Stimulated activated CD4-positive, alpha-beta T cell treated with anti-CD3 and anti-CD28 coated beads, TNF-alpha, amount 100 ng/mL, for 24 hours (primary cell): ENCODE measurements at places on chromosomes 1 and 21.
A peak's percentile ranks its signal among the peaks of the same experiment; 100 is the strongest.

- DNase-seq: no peak
Observed at GRCh38 chr1:56105397-56105796, 474.0 kb downstream of the PLPP3 start.

DNA sequence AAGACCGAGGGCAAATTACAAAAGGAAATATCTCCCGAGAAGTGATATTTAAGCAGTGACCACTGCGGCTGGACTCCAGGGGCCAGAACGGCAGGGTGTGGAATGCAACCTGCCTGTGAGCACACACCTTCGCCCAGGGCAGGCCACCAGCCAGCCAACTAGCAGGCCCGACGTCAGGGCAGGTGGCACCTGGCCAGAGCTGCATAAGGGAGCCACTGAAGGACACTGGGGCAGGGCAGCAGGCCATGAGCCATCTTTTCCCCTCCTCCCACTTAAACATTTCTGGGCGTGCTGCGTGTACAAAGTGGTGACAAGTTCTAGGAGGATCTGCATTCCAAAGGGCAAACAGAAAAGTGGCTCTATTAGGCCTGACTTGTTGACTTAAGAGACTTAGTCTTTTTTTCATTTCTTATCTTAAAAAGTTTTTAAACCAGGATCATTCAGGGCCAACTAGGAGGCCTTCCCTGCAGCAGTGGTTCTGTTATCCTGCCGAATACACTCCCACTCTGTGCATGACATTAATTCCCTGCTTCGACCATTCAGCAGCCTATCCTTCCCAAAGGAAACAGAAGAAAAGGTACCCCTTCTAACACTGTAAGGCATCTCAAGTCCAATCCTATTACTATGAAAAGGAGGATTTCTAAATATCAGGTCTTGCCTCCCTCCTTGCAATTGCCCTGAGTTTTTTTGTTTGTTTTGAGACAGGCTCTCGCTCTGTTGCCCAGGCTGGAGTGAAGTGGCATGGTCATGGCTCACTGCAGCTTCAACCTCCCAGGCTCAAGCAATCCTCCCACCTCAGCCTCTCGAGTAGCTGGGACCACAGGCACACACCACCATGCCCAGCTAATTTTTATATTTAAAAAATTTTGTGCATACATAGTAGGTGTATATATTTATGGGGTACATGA is 96.3 kb downstream of the BCAR3 start:
- no peak for DNase-seq

- no peak for DNase-seq
Observed at GRCh38 chr1:219175212-219175564, 1.5 kb downstream of the LYPLAL1 start.

GRCh38 chr1:22886211-22886610 is 86.5 kb downstream of the LACTBL1 start:
- DNase-seq: no peak

GRCh38 chr21:41032541-41032940 is 135.4 kb upstream of the BACE2 start:
- no peak for DNase-seq

DNA sequence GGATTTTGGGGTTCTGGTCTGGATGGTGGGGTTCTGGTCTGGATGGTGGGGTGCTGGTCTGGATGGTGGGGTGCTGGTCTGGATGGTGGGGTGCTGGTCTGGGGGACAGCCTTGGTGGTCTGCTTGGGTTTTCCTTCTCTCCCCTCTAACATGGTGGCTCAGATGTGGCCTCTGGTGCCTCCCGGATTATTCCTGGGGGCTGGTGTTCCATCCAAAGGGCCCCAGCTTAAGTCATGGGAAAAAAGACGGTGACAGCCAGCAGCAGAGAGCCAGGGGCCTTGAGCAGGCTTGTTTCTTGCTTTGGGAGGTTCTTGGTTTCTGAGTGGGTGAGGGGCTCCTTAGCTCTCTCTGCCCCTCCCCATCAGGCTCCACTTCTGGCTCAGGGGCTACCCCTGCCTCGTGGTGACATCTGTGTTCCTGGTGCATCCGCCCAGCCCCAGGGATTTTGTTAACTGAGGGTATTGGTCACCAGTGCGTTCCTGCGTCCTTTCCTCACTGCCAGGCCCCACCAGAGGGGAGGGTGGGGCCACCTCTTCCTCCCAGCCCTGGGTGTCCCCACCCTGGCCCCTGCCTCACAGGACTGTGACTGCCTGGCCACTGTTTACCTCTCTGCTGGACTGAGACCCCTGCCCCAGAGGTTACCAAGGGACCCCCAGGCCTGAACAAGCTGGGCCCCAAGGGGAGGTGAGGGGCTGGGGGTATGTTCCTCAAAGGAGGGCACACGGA is 43.2 kb upstream of the ACTRT2 start:
- no peak for DNase-seq

DNA sequence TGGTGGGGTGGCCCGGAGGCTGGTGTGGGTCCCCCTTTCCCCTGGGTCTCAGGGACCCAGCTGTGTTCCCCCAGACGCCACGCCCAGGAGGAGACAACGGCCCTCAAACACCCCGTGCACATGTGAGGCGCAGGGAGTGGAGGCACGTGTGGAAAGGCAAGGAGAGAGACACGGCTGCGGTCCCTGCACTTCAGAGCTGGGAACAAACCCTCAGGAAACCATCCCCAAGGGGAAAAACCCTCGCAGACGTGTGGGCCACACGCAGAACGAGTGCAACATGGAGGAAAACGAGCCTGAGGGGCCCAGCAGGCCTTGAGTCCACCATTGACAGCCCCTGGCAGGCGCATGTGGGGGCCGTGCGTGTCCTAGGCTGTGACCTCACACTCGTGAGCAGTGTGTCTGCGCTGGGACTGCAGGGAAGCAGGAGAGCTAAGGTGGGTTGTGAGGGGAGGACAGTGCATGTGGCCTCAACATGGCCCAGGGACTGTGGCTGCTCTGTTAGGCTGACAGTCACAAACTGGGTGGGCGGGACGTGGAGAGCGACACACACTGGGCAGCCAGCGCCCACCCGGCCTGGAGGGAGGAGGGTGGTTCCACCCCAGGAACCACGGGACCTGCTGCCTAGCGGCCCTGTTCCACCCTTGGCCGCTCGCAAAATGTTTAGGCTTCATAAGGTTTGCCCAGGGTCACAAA is 20.0 kb downstream of the ITGB2 start:
- DNase-seq: no peak

DNA sequence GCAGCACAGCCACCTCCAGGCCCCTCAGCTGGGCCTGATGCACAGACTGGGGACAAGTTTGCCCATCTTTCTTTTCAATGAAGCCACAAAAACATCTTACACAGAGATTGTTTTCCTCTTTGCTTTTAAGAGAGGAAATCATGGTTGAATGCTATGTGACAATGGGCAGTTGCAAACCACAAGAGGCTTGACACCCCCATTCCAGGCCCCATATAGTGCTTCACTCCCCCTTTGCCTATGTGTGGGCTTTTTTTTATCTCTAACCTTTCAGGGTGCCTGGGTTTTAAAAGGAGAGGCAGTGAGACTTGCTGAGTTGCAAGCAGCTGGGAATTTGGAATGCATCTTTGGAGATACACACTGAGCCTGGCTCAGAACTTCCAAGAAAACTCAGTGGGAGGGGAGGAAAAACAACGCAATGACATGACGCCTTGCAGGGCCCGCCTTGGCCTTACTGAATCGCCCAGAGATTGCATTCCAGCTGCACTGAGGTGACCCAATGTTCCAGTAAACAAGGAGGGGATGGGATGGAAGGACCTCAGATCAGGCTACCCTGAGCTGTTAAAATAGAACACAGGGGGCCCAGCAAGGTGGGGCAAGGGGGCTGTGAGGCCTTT is 145.2 kb upstream of the ZNF648 start:
- no peak for DNase-seq

GRCh38 chr1:79760531-79760930 is 754.0 kb upstream of the ADGRL4 start:
- DNase-seq: no peak

- peak; percentile 44 for DNase-seq
Observed at GRCh38 chr1:19468397-19468956, 16.9 kb downstream of the CAPZB start.

- DNase-seq: no peak
Observed at GRCh38 chr1:73176902-73177301, 894.6 kb upstream of the NEGR1 start.

DNA sequence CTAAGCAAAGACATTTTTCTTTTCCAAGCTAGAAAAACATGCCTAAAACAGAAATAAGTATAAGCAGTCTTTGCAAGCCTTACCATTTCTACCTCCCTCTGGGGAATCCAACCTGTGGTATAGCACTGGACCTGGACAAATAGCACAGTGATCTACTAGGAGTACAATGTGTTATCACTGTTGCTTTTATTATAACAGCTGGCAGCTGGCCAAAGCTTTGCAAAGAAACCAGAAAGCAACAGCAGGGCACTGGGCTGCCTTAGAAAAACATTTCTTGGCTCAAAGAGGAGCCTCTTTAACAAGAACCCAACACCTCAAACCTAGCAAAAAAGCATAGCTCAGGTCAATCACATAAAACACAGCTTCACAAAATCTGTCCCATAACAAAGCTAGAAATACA is 294.5 kb upstream of the GREM2 start:
- no peak for DNase-seq

DNA sequence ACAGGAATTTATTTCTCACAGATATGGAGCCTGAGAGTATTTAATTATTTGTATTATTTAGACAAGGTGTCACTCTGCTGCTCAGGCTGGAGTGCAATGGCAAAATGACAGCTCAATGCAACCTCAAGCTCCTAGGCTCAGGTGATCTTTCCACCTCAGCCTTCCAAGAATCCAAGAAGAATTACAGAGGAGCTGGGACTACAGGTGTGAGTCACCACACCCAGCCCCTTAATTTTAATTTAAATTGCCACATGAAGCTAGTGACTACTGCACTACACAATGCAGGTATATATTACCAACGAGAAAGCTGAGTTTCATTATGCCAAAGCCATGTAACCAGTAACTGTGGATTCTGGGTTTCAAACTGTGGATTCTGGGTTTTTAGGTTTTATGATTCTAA is 2.1 kb downstream of the KHDC4 start:
- no peak for DNase-seq

DNA sequence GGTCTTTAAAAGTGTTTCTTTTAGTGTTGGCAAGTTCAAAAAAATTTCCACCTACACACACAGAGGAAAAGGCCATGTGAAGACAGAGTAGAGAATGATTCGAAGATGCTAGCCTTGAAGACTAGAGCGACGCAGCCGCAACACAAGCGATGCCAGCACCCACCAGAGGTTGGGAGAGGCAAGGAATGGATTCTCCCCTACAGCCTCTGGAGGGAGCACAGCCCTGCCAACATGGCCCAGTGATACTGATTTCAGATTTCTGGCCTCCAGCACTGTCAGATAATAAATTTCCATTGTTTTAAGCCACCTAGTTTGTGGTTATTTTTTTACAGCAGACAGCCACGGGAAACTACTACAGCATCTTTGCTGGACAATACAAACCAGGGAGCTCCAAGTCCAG is 6.9 kb upstream of the ADAR start:
- DNase-seq: no peak

GRCh38 chr21:28025111-28025510 is 967.6 kb downstream of the LTN1 start:
- no peak for DNase-seq

DNA sequence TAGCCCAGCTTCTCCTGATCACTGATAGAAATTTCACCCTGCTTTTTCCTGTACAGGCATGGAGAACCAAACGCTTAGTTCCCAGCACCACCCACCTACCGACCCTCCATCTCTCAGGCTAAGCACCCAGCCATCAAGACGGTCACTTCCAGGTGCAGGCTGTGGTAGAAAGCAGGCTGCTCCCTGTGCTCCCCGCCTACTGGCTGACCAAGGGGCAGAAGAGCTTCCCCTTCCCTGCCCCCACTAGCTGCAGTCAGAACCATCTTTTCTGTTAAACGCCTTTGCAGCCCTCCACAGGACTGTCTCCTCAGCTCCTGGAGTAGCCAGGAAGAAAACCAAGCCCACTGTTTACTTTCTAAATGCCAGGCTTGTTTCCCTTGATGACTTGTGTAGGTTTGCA is 23.0 kb downstream of the SPATA46 start:
- no peak for DNase-seq

- DNase-seq: peak; percentile 6
Observed at GRCh38 chr1:31548534-31548906, 27.8 kb upstream of the TINAGL1 start.

- DNase-seq: no peak
Observed at GRCh38 chr1:43872280-43872679, 61.3 kb upstream of the ARTN start.

GRCh38 chr1:6080469-6080868 is 34.8 kb downstream of the KCNAB2 start:
- no peak for DNase-seq

DNA sequence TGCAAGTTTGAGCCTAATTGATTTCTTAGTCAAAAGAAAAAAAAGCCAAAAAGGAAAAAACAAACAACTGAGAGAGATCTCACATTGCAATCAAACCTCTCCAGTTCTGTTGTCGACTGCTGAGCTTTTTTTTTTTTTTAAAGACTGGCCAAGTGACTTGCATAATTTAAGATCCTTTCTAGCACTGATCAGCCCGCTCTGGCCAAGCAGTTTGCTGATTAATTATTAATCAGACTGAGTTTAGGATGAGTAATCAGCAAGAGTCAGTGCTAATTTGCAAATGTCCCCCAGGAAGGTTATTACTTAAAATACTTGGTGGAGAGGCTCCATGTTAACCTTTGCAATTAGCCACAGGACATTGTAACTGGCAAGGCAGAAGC is 39.3 kb downstream of the HMGB4 start:
- DNase-seq: no peak

DNA sequence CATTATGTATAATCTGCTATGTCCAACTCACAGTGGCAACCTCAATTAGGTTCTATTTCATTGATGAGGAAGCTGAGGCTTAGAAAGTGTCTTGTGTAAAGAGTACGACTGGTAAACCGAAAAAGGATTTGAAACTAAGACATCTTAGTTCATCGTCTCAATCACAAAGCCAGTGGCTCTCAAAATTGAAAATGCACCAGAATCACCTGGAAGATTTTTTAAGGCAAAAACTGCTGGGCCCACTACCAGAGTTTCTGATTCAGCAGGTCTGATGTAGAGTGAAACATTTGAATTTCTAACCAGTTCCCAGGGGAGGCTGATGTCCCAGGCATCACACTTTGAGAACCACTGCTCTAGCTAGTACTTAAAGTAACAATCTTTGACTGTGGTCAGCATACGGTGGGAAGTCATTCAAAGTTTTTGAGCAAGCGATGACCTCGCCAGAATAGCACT is 5.2 kb upstream of the LRRC53 start:
- no peak for DNase-seq

DNA sequence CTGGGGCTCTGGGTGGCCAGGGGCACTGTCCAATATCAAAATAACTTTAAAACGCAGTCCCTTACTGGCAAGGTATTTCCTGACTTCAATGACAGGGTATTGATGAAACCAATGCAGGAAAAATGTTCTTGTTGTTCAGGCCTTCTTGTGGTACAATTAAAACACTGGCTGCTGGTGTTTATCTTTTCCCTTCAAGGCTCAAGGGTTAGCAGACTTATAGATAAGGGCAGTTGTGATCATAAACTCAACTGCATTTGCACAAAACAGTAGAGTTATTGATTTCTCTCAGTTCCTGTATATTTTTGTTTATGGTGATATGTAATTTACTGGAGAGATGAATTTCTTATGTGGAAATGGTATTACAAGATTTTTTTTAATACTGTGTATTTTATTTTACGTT is 2.7 kb upstream of the CD84 start:
- no peak for DNase-seq

- no peak for DNase-seq
Observed at GRCh38 chr1:207364614-207365013, 43.1 kb downstream of the CD55 start.
